ENCODE measurements at places on chromosomes 2 and 18. TPM values are rescaled to one million over a fixed set of nuclear protein-coding genes. Genes with fewer than 3 reads are reported as not detected.

Gene UGT1A8
- 0.17 TPM for total RNA-seq

Gene ZDBF2
- 19.6 TPM for total RNA-seq

Gene COL5A2
- total RNA-seq: 0.55 TPM

Gene SRD5A2
- not detected for total RNA-seq
